Dorsolateral prefrontal cortex (tissue), 122 donors: ENCODE measurements at places on chromosomes 12 and 14.

- no peak for DNase-seq
Measured at GRCh38 chr14:69108358-69108757, 44.6 kb downstream of the DCAF5 start.

DNA sequence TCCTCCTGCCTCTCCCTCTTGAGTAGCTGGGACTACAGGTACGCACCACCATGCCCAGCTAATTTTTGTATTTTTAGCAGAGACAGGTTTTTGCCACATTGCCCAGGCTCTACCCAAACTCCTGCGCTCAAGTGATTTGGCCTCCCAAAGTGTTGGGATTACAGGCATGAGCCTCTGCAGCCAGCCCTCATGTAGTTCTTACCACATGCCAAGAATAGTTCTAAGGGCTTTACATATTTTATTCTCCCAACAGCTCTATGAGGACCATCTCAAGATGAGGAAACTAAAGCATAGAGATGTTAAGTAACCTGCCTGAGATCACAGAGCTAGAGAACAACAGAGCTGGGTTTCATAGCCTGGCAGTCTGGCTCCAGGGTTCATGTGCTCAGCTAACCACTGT lies 37.9 kb upstream of the ALDH2 start:
- DNase-seq, result no peak

DNA sequence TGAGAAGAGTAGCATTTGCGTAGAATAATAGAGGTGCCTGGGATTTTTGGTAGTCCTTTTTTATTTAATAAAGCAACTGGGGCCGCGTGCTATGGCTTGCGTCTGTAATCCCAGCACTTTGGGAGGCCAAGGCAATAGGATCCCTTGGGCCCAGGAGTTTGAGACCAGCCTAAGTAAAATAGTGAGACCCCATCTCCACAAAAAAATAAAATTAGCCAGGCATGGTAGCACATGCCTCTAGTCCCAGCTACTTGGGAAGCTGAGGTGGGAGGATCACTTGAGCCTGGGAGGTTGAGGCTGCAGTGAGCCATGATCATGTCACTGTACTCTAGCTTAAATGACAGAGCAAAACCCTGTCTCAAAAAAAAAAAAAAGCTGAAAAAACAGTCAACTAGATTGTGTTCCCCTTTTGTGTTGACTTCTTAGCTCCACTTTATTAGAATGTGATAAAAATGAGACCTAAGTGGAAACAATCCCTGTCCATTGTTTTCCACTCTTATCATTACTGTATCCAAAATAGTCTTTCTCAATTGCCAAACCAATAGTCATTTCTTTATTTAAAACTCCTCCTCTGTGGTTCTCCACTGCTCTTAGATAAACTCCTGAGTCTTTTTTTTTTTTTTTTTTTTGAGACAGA lies 7.4 kb downstream of the PRKCH start:
- no peak for DNase-seq

GRCh38 chr12:108712925-108713203 lies 18.5 kb downstream of the CORO1C start:
- no peak for DNase-seq

- no peak for DNase-seq
Measured at GRCh38 chr12:97751704-97752103, 289.1 kb downstream of the RMST start.

DNA sequence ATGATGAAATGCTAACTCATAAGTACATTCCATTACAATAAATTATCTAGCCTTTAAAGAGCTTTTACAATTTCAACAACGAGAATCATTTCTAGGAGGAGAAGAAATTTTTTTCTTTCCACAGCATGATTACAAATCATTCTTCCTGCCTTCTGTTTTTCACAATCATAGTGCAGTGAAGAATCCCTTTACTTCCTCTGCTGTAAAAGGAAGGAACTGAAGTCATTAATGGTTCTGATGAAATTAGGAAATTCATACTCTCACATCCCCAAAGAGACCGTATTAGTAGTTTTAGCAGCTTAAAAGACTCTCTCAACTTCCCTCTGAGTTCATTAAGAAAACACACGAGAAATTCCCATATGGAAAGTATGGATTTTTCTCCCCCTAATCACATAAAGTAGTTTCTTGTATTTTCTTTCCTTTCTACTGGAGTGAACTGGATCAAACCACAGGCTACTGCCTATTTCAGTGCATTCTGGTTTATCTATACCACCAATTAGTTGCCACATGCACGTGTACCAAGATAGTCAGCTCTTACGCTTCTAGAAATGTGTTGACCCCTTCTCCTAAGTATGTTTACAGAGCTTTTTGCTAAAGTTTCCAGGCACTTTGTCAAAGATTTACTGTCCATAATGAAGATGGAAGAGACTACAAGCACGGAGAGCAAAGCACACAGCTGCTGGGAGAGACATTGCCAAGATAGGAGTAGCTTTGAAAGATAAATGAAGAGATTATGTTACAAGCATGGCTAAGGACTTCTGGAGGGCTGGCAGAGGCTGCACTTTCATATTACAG lies 58.9 kb upstream of the KITLG start:
- no peak for DNase-seq
